Endodermal cell (in vitro differentiated cells): ENCODE measurements at places on chromosomes 16 and 17. TPM values are rescaled to one million over a fixed set of nuclear protein-coding genes. Genes with fewer than 3 reads are reported as not detected.
A peak's percentile ranks its signal among the peaks of the same experiment; 100 is the strongest.

GRCh38 chr17:33964344-33964979 is 290.6 kb upstream of the CCL2 start:
- DNase-seq = peak; percentile 75

DNA sequence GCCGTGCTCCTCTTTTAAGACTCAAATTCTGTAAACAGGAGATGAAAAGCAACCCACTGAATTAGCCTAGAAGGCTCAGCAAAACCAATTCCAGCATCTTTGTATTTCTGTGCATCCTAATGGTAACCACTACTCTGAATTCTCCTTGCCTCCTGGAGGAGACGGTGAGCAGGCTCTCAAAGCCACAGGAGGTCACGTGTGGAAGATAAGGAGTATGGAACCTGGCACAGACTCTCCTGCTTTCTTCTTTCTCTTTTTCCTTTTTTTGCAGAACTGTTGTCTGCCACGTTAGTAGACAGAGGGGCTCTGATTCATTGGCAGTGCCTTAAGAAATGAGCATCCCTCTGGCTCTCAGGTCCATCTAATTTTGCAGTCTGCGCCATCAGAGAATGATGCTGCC is 44.4 kb downstream of the VPS53 start:
- no peak for DNase-seq

DNA sequence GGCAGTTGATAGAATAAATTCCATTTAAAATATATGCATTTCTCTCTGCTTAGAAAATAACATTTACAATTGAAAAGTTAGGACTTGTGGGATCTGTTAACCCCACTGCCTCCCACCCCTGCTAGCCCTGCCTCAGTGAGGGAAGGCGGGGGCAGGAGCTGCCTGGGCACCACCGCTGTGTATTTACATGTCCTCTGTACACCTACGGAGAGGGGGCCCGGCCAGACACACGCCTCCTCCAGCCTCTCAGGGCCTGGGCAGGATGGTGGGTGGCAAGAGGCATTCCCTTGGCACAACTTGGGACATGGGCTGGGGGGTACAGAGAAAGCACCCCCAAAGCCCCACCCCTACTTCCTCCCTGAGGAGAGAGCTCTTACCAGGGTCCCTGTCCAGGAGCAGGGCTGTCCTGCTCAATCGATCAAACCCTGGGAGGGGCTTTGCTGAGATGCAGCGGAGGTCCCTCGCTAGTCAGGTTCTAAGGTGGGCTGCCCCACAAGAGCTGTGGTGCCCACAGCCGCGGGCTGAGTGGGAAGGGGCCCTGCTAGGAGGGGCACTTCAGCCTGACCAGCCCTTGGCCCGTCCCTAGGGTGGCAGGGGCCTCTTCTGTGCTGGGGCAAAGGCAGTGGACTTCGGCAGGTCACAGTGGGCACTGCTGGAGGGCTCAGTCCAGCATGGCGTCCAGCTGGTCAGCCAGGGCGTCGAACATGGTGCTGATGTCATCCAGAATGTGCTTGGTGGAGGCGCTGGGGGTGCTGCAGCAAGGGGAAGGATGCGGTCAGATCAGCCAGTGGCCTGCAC is 14.7 kb downstream of the CASKIN2 start:
- no peak for DNase-seq

ZNF423 gene
- 20.7 to 30.3 TPM (median 28.4 TPM) in 3 replicates for total RNA-seq

LDHD gene
- total RNA-seq = 1.3 to 4.3 TPM (median 3.5 TPM) in 3 replicates

FAM171A2 gene
- total RNA-seq = 46.3 and 51.9 TPM in 2 replicates

EPX gene
- not detected in 3 replicates for total RNA-seq
